Stimulated activated CD4-positive, alpha-beta T cell treated with anti-CD3 and anti-CD28 coated beads, Interleukin-15, amount 100 ng/mL, for 1 hour (primary cell): ENCODE measurements at places on chromosomes 6 and 20.
A peak's percentile ranks its signal among the peaks of the same experiment; 100 is the strongest.

DNA sequence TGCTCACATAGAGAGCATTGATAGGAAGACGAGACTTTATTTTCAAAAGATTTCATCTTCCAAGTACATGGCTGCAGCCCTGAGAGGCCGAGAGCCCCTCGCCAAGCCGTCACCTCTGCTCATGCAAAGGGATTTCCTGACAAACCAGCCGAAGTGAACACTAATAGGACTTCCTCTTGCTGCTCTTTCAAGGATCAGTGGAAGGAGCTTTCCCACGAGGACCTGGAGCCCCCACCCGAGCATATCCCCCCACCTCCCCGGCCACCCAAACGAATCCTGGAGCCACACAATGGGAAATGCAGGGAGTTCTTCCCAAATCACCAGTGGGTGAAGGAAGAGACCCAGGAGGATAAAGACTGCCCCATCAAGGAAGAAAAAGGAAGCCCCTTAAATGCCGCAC is 69.3 kb downstream of the PTPN1 start:
- DNase-seq: no peak

GRCh38 chr20:31642837-31643236 is 5.1 kb downstream of the COX4I2 start:
- DNase-seq: no peak

DNA sequence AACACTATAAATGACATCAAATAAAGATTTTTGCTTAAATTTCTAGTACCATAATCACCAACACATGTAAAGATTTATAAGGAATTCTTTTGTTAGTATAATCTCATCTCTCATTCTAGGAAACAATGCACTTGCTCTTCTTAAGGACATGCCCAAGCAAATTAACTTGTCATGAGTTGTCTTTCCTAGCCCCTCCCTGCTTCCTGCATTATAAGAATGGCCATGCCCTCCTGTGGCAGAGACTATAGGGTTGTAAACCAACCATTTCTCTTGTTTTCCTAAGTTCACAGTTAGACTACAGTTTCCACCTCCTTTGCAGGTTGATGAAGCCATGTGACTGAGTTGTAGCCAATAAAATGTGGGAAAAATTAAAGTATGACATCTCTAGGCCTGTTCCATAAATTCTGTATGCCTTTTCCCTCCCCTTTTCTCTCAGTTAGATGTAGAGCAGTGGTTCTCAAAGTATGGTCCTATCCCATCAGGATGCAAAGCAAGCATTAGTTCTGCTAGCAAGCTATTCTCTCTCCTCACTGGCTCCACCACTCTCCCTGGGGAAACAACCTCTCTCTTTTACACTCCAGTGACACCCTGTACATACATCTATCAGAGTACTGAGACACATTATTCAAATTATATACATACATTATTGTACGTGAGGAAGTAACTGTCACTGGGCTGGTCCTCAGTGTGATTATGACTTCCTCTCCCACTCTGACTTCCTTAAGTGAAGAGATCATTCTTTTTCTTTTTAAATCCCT is 295.0 kb downstream of the PKHD1 start:
- no peak for DNase-seq

DNA sequence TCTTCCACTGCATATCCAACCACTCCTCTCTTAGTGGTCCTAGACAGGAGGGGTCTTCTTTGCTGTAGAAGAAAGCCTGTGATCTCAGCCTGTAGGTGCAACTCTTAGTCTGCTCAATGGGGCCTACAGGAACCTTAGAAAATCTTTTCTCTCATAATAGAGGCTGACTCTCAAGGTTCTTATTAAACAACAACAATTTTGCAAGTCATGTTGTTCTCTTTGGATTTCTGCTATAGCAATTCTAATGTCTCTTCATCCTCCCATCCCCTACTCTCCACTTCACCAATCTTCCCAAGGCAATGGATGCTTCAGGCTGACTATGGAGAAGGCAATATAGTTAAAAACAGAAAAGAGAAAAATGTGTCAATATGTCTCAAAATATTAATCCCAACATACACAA is 40.8 kb upstream of the SPTLC3 start:
- DNase-seq: no peak

DNA sequence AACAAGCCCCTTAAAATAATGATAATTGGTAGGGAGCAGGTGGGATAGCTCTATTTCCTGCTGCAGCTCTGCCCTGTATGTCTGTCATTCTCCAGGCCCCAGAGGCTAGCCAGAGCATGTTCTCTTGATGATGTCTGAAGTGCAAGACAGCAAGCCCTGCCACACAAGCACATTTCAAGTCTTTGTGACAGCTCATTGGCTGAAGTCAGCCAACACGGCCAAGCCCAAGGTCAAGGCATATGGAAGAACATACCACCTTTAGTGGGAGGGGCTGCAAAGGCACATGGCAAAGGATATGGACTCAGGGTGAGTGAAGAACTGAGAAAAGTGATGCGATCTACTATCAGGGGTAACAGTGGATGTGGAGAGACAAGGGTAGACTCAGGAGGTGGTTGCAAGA is 116.1 kb downstream of the PRND start:
- no peak for DNase-seq

DNA sequence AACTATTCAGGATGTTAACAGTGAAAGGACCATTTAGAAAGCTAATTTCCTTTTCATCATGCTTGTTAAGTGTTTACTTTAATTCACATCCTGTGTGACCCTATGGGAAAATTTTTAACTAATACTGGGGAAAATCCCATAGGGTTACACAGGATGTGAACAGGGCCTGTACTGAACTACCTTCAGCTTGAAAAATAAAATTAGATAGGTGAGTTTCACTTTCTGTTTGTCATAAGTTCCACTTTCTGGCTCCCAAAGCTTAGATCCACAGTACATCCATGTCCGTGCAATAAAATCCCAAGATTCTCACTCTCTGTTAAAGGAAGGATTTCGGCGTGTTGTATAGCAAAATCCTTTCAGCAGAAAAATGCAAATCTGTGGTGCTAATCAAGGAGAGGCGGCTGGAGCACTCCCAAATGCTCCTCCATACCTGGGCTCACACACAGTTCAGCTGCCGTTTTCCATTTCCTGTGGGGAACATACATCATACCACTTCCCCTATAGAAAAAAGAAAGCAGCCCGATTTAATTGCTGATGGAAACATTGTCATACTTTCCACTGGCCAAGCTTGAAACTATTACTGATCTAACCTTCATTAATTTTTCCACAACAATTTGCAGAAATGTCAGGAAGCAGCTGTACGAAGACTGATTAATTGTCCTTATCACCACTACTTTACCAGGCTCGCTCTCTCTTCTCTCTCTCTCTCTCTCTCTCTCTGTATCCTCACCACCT is 125.2 kb downstream of the HIVEP2 start:
- DNase-seq: peak; percentile 26

DNA sequence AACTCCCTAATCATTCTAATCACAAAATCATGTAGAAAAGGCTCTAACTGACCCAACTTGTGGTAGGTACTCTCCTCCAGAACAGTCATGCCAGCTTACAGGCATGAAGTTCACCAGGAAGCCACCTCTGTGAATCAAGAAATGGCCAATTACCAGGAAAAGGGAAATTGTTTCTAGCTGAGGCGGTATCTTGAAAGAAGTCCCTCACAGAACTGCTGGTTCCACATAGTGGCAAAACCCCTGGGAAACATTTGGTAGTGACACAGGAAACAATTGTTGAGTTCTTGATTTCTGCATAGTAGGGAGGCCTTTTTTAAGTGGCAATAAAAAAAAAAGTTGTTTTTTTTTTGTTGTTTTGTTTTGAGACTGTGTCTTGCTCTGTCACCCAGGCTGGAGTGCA is 3.4 kb upstream of the ZHX3 start:
- no peak for DNase-seq

GRCh38 chr20:52766645-52767435 is 205.3 kb upstream of the TSHZ2 start:
- no peak for DNase-seq

DNA sequence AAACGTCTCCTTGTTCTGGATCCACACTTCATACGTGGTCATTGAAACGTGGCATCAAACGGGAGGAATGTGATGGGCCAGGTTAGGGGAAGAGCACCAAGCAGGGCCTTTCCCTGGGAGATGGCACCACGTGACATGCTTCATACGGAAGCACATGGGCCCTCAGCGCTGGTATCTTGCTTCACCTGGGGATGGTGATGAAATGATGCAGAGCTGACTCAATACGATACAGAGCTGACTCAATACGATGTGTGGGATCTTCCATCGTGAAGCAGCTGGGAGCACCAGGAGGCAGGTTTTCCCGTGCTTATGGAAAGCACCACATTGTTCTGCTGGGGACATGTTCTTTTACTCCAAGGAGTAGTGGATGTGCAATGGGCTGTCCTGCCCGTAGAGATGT is 22.5 kb upstream of the TAGAP start:
- DNase-seq: no peak

DNA sequence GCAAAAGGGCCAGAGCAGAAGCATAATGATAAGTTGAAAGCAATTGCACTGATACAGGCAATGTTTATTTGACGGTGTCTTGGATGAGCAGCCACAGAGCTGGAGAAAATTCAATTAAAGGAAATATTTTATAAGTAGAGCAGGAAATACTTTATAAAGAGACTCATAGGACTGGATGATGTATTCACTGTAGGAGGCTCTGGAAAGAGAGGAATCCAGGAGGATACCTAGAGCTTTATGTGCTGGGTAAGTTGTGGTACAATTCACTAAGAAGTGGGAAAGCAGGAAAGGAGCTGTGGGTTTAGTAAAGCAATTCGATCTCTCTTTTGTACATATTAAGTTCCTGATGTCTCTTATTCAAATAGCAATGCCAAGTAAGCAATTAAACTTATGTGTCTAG is 86.3 kb downstream of the C6orf118 start:
- no peak for DNase-seq

GRCh38 chr6:40251637-40252300 is 317.5 kb upstream of the MOCS1 start:
- no peak for DNase-seq

GRCh38 chr20:40776466-40777457 is 87.7 kb upstream of the MAFB start:
- no peak for DNase-seq

- DNase-seq: no peak
Observed at GRCh38 chr6:87277123-87277522, 45.3 kb upstream of the SMIM8 start.

DNA sequence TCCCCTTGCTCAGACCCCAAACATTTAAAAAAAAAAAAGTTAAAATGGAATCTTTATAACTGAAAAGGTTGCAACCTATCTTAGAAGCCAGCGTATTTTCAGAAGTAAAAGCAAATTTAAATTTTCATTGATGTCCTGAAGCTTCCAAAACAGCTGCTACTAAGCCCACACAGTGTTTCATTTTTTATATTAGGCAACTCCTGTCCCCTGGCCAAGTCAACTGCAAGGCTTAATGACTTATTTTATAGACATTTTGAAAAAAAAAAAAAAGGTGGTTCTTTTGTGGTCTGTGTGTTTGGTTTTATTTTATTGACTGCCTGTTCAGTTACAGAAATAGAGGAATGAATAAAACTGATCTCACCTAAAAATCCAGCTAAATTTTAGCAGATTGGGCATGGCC is 13.0 kb downstream of the CFAP61 start:
- no peak for DNase-seq
